ENCODE measurements at places on chromosomes 2 and 18.

DNA sequence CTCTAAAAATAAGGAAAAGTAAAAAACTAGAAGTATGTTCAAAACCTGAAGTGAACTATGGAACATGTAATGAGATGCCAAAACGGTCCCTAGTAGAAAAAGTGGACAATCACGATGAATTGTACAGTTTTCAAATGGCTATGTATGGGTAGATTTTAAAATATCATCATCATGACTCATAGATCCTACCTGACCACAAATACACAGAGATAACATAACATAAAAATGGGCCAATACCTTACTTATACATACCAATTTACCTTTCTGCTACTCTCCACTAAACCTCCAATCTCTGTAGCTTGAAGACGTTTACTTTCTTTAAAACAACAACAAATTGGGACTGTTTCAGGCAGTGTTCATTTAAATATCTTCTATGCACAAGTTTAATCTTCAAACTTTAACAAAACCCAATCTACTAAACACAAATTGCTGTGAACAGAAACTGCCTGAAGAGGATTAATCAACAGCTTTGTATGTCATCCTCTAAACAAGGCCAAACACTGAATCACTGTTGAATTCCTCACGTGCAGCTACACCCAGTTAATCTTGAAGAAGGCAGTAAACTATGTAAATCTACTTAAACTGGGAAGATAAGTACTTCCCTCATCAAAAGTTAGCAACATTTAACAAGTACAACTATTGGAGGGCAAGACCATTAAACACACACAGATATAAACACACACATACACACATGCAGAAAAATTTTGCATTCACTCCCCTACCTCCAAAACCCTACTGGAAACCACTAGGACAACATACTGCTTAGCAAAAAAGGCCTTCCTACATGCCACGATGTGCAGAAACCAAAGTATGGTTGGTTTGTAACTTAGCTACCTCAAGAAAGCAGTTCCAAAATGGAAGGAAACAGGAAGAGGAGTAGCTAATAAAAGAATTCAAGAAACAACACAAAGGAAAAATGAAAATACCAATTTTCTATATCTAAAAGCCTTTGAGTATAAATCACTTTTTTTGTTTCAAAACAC lies 90.3 kb downstream of the RBMS1 start:
- peak; percentile 52 for DNase-seq

DNA sequence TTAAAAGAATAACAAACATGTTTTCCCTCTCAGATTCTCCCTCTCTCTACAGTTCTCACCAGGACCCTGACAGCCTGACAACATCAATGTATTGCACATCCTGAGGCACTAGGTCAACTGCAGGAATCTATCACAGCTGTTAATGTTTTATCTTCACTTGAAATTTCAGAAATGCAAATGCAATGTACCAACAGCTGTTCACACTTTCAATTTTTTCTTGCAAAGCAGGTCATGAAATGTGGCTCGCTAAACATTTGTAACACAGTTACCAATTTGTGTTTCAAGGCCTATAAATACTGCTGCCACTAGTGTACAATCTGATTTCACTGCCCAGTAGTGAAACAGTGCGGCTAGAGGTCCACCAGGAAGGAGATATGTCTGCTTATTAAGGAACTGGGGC lies 147.8 kb downstream of the EXOC6B start:
- no peak for DNase-seq

GRCh38 chr2:136436936-136437335 lies 319.0 kb upstream of the CXCR4 start:
- DNase-seq = no peak

- no peak for DNase-seq
These were observed 77.9 kb downstream of the DTNA start for GRCh38 chr18:34787931-34788532.

DNA sequence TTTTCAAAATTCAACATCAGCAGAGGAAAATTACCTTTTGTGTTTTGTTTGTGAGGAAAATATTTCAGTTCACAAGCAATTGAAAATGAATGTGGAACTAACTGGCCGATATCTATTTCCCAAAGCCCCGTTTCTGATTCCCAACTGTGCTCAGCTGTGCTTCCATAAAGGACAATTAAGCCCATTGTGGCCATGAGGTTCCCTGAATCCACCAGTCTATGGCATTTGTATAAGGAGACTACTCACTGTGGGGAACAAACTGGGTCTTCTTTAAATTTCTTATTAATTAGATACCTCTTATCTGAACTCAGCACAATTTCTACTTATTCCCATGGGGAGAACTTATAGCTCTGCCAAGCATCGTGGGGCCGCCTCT lies 31.4 kb upstream of the AGAP1 start:
- DNase-seq = no peak

DNA sequence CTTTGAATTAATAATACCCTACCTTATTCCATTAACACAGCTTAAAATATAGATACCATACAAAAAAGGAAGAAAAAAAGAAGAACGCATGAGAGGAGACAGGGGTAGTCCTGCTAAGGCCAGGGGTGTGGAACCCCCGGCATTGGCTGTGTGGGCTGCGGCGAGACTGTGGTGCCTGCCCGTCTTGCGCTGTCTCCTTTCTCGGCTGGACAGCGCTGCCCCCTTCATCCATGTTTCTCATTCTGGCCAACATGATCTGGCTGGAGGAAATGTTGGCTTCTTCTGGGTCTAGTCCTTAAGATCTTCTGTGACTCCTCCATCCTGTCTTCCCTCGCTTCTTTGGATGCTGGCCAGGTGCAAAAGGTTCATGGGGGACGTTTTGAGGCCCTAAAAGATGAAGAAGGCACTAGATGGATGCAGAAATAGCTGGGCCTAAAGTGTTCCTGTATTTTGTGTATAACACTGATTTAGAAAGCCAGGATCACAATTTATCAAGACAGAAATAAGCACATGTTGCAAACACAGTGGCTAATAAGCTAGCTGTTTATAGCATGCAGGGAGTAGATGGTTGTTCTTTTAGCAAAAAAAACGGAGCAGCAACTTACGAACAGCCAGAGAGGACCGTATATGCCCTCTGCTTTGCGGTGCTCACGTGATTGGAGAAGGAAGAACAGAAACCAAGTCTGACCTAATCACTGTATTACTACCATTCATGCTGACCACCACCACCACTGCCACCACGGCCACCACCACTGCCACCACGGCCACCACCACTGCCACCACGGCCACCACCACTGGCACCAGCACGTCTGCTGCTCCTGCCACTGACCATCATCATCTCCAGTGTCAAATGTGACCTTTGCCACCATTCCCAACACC lies 71.7 kb upstream of the ASB18 start:
- no peak for DNase-seq

- DNase-seq = no peak
These were observed 1.9 kb downstream of the REV1 start for GRCh38 chr2:99487906-99488305.

- no peak for DNase-seq
These were observed 309.5 kb downstream of the SATB2 start for GRCh38 chr2:199148076-199148845.

- DNase-seq = no peak
These were observed 599.1 kb upstream of the FSHR start for GRCh38 chr2:49753344-49753985.

GRCh38 chr2:106104332-106105062 lies 89.6 kb downstream of the UXS1 start:
- peak; percentile 71 for DNase-seq

GRCh38 chr2:44965684-44966083 lies 24.2 kb downstream of the SIX3 start:
- no peak for DNase-seq

DNA sequence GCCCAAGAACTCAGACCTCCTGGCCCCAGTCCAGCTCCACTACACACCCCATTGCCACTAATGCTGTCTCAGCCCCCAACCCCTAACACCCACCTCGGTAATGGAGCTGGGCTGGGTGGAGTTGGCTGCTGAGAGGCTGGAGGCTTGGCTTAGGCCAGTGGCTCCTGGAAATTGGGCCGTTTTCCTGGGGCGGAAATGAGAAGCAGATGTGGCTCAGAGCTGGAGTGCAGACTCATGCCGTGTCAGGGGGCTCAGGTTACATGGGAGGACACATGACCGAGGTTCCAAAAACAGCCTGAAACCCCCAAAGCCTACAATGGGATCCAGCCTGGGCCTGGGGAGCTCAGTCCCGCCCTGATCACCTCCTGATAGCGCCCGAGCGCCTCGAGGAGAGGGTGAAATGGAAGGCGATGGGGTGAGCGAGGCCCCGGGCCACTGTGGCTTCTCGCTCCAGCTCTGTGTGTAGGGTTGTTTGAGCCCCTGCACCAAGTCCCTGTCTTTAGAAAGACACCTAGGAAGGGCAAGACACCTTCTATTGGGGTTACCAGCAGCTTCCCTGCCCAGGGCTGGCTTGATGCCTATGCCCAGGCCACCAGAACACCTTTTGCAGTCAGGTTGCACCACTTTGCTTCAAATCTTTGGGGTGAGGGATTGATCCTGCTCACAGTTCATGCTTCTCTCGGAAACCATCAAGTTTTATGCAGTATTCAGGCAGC lies 175.7 kb upstream of the HAAO start:
- DNase-seq = no peak

Measured in T-helper 2 cell (primary cell).